ENCODE measurements at places on chromosomes 2 and 18. TPM values are rescaled to one million over a fixed set of nuclear protein-coding genes. Genes with fewer than 3 reads are reported as not detected.

The CXCR1 gene
- total RNA-seq = not detected

The CCDC74B gene
- 1.7 TPM for total RNA-seq

DNA sequence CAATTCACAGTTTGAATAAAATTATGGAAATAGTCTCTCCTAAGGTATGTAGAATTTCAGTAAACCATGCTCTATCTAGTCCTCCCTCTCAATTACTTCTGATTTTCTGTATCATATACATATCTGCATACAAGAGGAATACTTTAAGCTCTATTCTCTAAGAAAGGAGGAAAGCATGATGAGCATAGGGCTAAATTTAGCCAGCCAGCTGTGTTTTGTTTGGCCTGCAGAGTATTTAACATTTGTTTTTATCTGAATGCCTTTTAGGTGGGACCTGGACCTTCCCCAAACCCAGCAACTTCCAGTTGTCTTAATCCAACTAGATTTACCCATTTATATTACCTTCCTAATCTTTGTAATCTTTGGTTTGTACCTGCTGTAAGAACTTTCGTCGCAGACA lies 42.2 kb upstream of the FAM117B start:
- no peak for DNase-seq

GRCh38 chr2:28457237-28457636 lies 38.6 kb upstream of the PLB1 start:
- DNase-seq = no peak

GRCh38 chr18:33814546-33814945 lies 236.5 kb downstream of the ASXL3 start:
- DNase-seq = no peak

DNA sequence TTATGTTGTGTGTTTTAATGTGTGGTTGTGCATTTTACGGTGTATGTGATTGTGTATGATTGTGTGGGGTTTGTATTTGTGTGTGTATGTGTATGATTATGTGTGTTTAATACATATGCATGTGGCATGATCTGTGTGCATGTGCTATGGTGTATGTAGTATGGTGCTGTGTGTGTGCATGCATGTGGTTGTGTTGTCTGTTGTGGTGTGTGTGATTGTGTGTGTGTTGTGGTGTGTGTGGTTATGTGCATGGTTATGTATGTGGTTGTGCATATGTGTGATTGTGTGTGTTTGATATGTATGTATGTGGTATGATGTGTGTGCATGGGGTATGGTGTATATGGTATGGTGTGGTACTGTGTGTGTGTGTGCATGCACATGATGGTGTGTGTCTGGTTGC lies 148.1 kb upstream of the AGAP1 start:
- DNase-seq = no peak

All from ureter (tissue), 1 donor.